RWPE1 (cell line): ENCODE measurements at places on chromosomes 6 and 20.
A peak's percentile ranks its signal among the peaks of the same experiment; 100 is the strongest.

DNA sequence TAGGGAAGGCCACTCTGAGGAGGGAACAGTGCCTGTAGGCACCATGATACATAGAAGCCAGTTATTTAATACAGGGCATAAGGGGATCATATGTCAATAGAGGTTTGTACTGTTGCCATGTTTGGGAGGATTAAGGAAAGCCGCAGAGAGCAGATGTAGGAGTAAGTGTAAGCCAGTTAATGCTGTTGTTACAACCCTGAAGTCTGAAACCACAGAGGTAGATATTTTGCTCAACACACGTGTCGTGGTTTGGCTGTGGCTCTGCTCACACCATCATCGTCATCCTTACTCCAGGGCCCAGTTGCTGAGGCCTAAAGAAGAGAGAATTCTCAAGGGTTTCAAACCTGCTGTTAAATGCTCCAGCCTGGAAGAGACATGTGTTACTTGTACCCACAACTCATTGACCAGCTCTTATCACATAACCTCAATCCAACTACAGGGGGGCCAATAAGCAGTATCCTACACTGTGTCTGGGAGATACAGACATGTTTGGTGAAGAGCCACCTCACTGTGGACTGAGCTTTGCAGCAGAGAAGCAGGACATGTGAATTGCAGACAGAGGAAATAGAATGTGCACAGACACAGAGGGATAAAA lies 31.0 kb upstream of the PSMF1 start:
- no peak for DNase-seq

- DNase-seq, result no peak
Measured at GRCh38 chr6:144211160-144211559, 60.8 kb downstream of the STX11 start.

GRCh38 chr6:137208279-137208678 lies 10.9 kb downstream of the IFNGR1 start:
- DNase-seq, result no peak

GRCh38 chr6:13496513-13497190 lies 9.3 kb upstream of the GFOD1 start:
- no peak for DNase-seq

DNA sequence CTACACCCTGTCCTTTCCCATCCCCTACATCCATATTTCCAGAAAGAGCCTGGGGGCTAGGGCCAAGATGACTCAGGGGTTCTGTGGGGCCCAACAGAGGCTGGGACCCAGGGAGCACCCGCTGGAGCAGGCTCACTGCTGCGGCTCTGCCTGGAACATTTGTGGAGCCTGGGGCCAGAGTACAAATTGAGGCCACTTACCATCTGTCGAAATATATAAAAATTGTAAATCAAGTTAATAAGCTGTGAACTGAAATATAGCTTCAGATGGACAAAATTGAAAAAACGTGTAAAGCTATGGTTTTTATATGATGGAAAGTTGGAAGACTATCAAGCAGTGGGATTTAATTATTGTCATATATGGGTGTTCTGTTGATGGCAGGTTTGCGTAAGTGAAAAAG lies 82.9 kb upstream of the ATXN1 start:
- DNase-seq, result no peak

GRCh38 chr20:15475483-15475882 lies 1097.8 kb downstream of the KIF16B start:
- peak; percentile 50 for DNase-seq

DNA sequence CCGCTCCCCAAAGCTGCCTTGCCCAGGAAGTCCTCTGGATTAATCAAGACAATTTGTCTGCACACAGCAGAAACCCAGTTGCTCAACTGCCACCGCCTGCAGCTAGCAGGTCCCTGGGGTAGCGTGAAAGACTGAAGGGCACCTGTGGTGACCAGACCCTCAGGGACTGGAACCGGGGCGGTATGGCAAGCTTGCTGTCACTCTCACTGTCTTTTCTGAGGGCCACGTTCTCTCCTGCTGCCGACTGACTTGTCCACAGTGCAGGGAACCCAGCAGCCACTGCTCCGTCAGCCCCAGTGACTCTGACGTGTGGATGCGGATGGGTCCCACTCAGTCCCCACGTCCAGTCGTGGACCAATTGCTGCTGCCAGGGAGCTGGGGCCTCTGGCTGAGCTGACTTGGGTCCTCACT lies 72.8 kb upstream of the PMEPA1 start:
- DNase-seq, result no peak

- no peak for DNase-seq
Measured at GRCh38 chr6:43336382-43336781, 27.8 kb upstream of the CRIP3 start.

- no peak for DNase-seq
Measured at GRCh38 chr20:6699921-6700562, 67.4 kb upstream of the BMP2 start.

DNA sequence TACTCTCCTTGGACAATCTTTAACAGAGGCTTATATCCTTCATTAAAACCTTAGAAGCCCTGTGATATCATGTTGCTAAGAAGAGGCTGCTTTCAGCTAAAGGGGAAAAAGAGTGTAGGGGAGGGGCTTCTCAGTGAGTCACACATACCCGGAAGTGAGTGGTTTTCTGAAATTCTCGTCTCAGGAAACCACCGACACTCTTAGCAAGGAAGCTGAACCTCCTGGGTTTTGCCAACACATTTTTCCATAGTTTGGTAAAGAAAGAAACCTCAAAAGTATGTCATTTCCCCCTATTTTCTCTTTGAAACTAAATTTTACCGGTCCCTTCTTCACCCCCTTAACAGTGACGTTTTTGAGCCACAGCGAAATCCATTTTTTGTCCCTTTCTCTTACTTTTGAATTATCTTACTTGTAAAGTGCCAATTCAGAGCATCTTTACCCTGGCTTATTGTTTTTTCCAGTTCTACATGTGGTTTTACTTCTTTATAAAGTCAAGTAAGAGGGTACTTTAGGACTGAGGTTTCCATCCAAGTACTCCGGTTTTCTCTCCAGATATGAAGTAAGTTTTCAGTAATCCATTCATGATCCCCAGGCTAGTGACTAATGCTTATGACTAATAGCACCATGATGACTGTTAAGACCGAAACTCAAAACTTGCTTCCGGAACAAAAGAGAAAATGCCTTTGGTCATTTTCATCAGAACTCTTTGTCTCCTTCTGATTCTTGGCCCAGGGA lies 219.3 kb downstream of the ARHGAP18 start:
- DNase-seq, result peak; percentile 90

GRCh38 chr6:63441266-63441956 lies 121.6 kb upstream of the LGSN start:
- DNase-seq, result no peak

GRCh38 chr6:43932259-43933147 lies 162.5 kb downstream of the VEGFA start:
- no peak for DNase-seq

GRCh38 chr6:33952016-33952415 lies 148.2 kb upstream of the MLN start:
- no peak for DNase-seq

GRCh38 chr6:138598562-138599173 lies 99.4 kb upstream of the NHSL1 start:
- DNase-seq, result no peak

- peak; percentile 8 for DNase-seq
Measured at GRCh38 chr6:132960720-132961119, 146.4 kb downstream of the RPS12 start.

GRCh38 chr6:135576055-135576454 lies 78.5 kb upstream of the AHI1 start:
- no peak for DNase-seq
